ENCODE measurements at places on chromosomes 3 and 15.

DNA sequence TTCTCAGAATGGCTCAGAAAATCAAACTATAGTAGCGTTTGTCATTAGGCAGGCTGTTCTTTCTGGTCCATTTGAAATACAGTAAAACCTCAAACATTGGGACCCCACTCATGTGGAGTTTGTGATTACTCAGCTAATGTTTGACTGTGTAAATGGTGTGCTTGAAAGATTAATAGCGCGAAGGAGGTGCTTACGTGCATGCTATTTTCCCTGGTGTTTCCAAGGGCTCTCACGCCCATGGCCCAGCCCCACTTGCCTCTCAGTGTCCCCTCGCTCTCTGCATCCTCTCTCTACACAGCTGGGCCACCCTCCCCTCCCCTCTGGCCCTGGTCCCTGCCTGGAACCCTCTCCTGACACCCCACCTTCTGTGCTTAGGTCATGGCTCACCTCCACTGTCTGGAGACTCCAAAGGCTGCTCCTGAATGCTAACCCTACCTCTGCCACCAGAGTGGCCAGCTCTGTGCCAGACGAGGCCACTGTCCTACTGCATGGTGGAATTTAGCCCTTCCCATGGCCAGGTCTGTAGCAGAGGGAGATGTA is 194.2 kb downstream of the PLCL2 start:
- DNase-seq, result no peak

DNA sequence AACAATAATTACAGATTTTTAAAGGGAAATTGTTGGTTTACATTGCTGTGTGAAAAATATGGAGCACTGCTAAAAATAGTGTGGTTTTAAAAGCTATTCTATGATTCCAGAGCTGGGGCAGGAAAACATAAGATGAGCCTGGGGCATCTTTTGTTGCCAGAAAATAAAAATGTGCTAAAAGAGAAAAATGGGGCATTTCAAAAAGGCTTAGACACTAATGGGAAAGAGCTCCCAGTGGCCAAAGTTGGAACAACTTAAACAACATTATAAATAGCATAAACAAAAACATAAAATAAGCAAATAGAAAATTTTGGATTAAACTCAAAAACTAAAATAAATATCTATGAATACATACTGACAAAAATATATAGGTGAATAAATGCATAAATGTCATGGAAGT is 478.9 kb downstream of the NLGN1 start:
- no peak for DNase-seq

DNA sequence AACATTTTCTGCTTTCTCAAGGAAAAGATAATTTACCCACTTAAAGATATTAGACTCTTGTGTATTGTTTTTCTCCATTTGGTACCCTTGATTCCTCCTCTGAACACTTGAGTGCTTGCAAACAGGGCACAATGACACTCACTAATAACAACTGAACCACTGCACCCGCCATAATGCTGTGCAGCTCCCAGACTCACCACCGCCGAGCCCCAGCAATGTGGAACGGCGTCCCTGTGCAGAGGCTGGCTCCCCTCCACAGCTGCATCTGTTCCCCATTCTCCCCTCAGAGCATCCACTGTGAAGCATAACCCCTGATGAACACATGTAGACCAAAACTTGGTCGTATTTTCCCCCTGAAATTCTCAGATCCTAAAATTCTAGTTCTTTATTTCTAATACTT is 276.2 kb upstream of the PLSCR5 start:
- DNase-seq, result no peak

- DNase-seq, result peak; percentile 98
Observed at GRCh38 chr3:108292450-108292849, 3.9 kb upstream of the HHLA2 start.
